ENCODE measurements at places on chromosomes 6 and 20.

DNA sequence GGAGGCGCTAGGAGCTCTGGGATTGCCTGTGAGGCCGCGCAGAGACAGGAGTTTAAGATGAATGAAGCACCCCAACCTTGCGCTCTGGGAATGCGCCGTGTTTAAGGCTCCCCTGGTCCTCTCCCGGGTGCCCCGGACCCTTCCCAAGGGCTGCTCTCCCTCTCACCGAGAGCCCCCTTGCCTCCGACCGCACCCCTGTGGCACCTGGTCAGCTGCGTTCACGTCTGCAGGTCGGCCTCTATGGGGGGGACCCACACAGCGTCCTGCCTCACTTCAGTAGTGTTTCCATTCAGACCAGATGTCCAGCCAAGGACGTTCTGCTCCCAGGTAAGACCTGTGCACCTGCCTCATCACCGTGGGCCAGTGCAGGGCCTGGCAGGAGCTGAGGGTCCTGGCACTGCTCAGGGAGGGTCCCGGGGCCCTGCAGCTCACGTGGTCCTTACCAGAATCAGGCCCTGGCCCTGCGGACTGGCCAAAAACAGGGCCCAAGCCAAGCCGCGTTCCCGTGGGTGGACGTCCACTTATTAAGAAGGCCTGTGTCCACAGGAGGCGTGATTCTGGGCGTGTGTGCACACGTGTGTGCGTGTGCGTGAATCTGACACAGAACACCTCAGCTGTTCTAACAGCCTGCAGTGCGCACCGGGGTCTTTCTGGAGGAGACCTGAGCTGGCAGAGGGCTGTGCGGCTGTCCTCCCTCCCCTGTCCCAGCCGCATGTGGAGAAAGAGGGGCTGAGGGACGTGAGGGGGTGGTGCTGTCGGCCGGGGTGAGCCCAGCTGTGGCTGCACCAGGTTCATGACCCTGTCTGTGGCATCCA lies 79.9 kb upstream of the BHLHE23 start:
- no peak for DNase-seq

DNA sequence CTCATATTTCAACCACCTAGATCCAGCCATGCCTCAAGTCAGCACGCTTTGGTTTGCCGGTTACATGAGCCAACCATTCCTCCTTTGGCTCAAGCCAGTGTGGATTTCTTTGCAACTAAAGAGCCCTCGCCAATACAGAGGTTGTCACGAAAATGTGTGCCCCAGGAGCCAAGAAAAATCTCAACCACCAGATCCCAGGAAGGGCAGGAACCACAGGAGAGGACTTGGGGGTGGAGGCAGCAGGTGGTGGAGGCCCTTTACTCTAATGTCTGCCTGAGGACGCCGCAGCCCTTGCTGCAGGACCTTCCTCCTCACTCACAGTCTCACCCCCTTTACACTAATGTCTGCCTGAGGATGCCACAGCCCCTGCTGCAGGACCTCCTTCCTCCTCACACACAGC lies 144.8 kb upstream of the PHACTR3 start:
- DNase-seq = no peak

GRCh38 chr6:55496201-55496600 lies 82.8 kb downstream of the HMGCLL1 start:
- DNase-seq = no peak

GRCh38 chr6:155434096-155434495 lies 21.5 kb downstream of the NOX3 start:
- DNase-seq = no peak

GRCh38 chr6:38262026-38262425 lies 377.7 kb downstream of the BTBD9 start:
- no peak for DNase-seq

DNA sequence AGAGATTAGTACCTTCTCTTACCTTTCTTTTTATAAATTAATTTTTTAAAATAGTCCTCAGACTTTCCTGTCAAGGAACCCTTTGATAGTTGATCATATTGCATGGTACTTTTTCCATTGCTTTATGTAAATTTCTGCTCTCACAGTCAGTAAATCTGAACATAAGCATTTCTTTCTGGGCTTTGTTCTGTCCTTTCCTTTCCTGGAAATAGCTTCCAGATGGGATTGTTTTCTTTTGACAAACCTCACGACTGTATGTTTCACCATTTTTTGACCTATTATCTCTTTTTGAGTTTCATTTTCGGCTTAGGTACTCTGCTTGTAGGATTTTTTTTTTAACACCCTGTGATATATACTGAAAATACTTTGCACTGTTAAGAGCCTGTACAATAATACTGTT lies 32.6 kb downstream of the UTRN start:
- no peak for DNase-seq

DNA sequence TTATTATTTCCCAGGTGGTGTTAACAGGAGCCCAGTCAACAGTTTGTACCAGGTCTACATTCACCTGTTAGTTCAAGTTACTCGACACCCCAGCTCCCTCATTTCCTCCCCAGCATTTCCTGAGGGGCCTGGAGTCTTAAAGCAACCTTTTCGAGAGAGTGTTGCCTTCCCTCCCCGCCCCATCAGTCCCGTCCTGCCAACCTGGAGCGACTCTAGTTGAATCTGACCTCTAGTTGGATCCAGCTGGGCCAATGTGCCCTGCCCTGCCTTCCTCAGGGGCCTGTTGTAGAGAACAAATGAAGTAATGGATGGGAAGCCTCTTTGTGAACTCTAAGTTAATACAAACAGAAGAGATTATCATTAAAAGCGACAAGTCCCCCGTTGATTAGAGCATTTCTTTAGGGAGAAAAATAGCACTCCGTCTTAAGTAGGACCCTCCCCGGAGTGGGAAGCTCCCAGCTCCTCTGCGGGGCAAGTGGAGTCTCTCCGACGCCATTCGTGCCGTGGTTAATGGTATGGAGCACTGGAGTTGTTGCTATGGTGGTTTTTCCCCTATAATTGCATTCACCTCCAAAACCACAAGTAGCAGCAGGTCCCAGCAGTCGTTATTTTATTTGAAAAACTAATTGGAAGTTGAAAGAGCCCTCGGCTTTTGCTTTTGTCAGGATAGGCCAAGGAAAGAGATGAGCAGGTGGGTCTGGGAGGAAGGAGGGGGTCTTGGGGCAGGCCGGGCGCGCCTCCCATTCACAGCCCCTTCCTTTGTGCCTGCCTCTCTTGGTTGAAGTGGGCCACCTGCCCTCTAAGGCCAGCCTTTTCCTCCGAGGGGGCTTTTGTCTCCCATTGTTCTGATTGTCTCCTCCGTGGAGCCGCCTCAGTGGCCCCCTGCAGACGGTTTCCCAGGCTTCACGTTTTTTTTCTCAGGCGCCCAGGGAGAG lies 16.1 kb downstream of the GHRH start:
- DNase-seq = no peak

GRCh38 chr6:116411284-116411623 lies 40.5 kb downstream of the DSE start:
- peak; percentile 20 for DNase-seq

GRCh38 chr6:104539173-104539572 lies 320.5 kb downstream of the HACE1 start:
- no peak for DNase-seq

DNA sequence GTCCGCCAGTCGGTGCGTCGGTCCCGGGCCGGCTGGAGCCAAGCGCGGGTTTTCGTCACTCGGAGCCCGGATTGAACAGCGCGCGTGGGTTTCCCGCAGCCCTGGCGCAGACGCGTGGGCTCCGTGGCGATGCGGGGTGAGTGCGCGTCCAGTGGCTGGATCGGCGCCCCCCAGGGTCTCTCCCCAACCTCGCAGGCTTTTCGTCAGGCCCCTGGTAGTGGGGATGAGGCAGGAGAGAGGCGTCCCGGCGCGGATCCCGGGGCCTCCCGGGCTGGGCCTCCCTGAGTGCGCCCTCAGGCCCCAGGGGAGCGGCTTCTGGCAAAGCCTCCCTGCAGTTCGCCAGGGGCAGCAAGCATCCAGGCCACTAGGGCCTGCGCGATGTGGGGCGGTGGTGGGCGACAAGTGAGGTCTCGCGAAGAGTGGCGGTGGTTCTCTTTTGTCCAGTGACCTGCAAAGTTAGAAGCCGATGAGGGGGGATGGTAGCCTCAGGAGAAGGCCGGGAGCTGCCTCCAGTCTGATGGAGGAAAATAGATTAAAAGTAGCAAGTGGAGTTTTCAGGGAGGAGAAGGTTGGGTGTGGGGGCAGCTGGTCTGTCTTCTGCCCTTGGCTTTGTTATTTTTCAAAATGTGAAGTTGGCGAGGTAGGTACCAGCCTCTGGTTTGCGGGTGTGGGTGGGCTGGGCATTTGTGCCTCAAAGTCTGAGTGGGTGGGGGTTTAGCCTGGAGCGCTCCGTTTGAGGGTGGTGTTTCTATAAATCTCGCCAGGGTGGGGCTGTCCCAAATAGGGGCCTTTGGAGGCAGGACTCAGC lies 1.6 kb downstream of the TOX2 start:
- DNase-seq = no peak

DNA sequence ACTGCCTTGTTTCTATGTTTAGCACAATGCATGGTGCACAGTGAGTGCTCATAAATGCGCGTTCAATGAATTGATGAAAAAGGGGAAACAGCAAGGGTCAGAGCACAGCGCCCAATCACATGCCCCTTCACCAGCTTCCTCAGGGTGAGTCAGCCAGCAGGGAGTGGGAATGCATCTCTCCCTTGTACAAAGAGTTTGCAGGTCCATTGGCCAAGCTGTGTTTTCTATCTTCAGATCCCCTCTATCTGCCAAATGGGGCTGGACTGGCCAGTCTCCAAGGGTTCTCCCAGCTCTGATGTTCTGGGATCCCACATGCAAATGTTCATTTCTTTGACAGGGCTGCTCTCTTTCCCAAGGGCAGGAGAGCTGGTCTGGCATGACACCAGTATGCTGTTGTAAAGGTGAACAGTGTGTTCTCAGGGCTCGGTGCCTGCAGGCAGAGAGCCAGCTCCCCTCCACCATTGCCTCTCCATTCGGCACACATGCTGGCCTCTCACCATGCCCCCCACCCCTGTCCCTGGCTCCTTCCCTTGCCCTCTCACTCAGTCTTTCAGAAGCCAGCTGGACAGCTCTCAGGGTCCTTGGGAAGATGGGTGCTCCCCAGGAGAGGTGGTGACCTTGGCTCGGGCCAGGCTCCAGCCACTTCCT lies 25.0 kb downstream of the ANGPT4 start:
- no peak for DNase-seq

GRCh38 chr6:129694036-129694435 lies 15.9 kb downstream of the ARHGAP18 start:
- DNase-seq = no peak

DNA sequence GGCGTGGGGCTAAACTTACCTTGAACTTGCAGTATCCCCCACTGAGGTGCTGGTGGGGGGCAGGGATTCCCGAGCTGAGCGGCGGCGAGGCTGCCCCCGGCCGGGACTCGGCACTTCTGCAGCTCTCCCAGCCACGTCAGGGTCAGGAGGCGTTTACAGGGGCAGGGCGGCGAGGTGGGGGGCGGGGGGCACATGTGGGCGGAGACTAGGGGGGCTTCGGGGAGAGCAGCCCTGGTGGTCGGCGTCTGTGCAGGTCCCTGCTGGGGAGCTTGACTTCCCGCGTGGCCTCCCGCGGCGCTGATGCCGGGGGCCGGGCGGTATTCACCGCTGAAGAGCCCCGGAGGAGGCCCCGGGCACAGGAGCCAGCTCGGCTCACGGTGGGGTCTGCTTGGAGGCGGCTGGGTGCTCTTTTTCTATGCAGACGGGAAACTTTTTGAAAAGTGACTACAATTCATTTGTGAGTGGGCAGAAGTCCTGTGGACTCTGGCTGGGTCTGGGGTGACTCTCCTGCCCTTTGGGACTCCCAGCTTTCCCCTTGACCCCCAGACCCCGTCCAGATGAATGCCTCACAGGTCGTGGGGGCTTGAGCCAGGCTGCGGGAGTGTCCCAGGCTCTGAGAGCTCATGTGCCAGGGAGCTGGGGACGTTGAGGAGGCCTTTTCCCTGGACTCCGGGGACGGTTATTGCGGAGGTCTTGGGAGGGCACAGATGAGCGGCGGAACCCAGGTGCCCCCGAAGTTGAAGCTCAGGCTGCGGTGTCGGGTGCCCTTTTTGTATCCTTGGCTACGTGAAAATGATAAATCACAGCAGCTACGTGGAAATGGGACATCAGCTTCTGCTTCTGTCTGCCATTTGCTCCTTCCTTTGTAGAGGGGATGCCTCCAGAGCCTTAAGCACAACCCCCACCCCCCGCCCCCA lies 75.9 kb upstream of the GATA5 start:
- DNase-seq = no peak

DNA sequence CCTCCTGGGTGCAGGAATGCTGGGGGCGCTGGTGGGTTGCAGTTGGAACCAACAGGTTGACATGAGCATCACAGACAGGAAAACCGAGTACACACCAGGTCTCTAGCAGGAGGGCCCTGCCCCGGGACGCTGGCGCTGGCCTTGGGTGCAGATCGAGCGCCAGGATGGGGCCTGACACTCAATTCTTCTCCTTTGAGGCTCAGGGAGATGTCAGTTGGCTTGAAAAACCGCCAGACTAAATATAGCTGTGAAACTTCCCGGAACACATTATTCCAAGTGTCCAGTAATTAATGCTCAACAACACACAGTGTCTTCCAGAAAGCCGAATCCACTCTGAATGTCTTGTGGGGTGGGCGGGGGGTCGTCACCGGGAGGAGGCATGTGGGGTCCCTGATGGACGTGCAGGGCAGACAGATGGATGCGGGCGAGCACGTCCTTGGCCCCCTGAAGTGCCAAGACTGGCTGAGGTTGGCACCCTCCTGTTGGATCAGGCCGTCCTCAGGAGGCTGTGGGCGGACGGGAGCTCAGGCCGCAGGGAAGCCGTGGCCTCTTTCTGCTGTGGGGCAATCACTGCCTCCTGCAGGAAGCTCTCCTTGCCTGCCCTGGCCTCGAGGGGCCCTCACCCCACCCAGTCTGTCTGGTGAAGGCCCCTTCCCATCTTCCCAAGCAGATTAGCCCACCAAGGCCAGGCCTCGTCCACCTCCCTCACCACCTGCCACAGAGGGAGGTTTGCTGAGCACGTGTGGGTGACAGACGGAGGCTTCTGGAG lies 19.4 kb upstream of the GATA5 start:
- no peak for DNase-seq

GRCh38 chr6:148118244-148118643 lies 224.4 kb upstream of the SASH1 start:
- DNase-seq = no peak

GRCh38 chr6:14910692-14911547 lies 334.9 kb upstream of the JARID2 start:
- peak; percentile 46 for DNase-seq

- DNase-seq = no peak
Observed at GRCh38 chr6:163640641-163641040, 226.1 kb downstream of the QKI start.

DNA sequence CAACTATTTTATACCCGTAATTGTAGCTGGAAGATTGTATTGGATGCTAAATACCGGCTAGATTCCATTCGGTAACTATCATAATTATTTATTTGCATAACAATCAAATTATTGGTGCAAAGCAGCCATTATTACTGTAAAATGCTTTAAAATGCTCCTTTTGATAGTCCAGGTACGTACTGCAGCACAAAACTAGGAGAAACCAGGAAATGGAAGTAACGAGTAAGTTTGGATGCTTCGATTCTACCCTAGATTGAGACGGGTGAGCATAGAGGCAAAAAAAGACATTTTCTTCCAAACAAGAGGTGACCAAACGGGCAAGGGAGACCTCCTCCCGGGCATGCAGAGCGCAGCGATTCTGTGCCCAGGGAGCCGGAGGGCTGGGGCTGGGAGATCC lies 469 bp upstream of the XRN2 start:
- DNase-seq = no peak

GRCh38 chr20:13318871-13319521 lies 97.9 kb downstream of the ISM1 start:
- peak; percentile 12 for DNase-seq

- DNase-seq = no peak
Observed at GRCh38 chr6:90226257-90226656, 70.4 kb downstream of the BACH2 start.

Data from OCI-M1 (cell line).